Lung (tissue), 17 donors: ENCODE measurements at places on chromosomes 1 and 21. TPM values are rescaled to one million over a fixed set of nuclear protein-coding genes. Genes with fewer than 3 reads are reported as not detected.

DNA sequence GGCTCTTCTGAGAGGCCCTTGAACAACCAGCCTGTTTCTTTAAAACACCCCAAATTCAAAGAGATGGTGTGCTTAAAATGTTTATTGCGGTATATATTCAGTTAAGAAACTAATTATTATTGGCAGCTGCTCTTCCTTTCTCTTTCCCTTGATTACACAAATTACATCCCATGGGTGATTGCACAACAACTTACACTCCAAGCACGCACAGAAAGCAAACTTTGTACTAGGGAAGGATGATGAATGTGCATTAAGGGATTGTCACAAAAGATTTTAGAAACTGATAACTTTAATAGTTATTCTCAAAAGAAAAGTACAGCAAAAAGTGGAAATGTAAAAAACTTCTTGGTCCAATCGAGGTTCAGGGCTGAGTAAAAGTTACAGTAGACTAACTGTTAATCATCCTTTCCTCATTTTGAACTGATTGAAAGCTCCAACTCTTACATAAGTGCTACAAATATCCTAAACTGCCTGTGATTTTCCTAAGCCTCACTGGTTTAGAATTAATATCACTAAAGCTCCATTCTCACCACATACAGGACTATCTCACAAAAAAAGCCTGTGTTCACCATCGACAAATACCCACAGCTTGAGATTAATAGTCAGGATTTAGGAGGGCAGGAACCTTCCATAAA is 153.4 kb downstream of the TTLL7 start:
- DNase-seq: no peak

GRCh38 chr1:177669161-177669560 is 300.7 kb downstream of the SEC16B start:
- DNase-seq: no peak

DNA sequence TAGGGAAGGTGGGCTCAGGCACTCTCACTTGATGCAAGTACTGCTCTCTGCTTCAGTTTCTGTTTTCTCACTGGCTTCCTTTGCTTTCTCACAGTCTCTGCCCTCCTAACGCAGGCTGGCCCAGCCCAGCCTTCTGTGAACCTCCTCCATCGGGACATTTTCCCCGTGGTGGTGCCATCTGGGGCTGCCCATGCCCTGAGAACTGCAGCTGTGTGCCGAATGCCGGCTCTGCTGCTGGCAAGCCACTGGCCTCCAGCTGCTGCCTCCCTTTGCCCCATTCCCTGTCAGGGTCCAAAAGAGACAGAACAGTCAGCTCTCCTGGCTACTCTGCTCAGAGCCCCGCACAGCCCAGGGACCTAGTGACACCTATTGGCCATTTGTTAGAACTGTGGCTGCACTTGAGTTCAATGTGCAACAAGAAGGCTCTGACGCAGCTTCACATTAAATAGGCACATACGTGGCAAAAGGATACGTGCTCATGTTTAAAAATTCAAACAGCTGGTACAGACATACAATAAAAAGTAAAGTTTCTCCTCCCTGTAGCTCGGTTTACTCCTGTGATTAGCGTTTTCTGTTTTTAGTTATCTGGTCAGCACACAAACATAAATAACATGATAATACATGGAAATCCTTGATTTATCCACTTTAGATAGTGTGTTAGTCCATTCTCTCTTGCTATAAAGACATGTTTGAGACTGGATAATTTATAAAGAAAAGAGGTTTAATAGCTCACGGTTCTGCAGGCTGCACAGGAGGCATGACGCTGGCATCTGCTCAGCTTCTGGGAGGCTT is 46.6 kb downstream of the FCRL5 start:
- DNase-seq: peak; percentile 58

DNA sequence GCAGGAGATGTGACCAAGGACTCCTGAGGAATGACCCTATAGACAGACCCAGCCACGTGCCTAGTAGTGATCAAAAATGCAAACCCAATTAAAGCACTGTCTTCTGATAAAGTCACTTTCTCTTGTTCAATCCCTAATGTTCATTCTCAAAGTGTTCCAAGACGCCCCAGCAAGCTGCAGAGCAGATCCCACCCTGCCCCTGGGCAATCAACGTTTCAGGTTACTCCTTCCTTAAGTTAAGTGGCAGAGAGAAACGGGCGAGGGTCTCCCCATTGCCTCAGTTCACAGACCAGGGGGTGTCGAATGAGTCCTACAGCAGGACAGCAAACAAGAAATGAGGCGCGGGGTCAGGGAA is 699 bp upstream of the RGS2 start:
- peak; percentile 15 for DNase-seq

DNA sequence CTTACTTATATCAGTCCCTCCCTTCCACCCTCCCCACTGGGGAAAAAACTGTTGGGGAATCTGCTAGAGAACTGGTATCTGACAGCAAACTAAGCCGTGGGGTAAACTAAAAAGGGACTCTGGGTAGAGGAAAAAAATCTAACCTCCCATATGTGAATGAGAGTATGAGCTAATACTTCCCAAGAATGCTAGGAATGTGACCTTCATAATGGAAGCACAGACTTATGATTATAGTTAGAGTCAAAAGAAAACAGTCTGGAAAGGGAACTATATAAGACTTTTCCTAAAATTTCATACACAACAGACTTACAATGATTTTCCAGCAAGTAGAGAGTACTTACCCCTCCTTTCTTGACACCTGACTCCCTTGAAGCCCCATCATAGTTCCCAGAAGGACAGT is 23.0 kb upstream of the RBBP5 start:
- DNase-seq: peak; percentile 55

- no peak for DNase-seq
Measured at GRCh38 chr1:2824999-2825398, 23.5 kb upstream of the TTC34 start.

GRCh38 chr1:80003250-80003649 is 996.7 kb upstream of the ADGRL4 start:
- DNase-seq: no peak

GRCh38 chr1:53343831-53344668 is 16.2 kb upstream of the LRP8 start:
- no peak for DNase-seq

DNA sequence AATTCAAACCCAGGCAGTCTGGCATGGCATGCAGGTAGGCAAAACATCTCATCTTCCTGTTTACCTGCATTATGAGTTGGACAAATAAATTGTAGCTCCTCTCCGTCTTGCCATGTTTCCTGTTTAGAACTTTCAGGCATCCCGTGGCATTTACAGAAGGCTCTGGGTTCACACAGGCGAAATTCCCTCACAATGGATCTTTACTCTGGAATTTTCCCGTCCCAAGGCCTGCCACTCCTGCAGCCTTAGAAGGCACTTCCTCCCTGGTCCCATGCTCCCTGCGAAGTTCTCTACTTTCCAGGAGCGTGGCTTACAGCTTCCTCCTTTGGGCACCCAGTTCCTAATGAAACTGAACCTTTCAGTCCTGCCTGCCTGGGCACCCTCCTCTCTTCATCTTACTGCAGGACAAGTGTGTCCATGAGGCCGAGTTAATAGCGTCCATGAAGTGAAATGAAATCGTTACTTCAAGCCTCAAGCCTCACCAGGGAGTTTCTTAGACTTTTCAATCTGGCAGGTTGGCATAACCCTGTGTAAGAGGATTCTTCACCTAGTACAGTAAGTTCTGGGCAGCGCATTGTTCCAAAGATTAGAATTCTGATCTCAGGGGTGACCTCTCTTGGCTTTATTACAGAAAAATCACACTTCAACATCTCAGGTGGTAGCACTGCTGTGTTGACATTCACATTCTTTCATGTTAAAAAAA is 36.8 kb upstream of the AHCYL1 start:
- DNase-seq: peak; percentile 19

GRCh38 chr1:54396261-54396933 is 9.8 kb downstream of the SSBP3 start:
- no peak for DNase-seq

- peak; percentile 79 for DNase-seq
Measured at GRCh38 chr1:26784023-26784871, 3.5 kb upstream of the PIGV start.

GRCh38 chr1:207089627-207090355 is 1.1 kb downstream of the C4BPB start:
- no peak for DNase-seq

DNA sequence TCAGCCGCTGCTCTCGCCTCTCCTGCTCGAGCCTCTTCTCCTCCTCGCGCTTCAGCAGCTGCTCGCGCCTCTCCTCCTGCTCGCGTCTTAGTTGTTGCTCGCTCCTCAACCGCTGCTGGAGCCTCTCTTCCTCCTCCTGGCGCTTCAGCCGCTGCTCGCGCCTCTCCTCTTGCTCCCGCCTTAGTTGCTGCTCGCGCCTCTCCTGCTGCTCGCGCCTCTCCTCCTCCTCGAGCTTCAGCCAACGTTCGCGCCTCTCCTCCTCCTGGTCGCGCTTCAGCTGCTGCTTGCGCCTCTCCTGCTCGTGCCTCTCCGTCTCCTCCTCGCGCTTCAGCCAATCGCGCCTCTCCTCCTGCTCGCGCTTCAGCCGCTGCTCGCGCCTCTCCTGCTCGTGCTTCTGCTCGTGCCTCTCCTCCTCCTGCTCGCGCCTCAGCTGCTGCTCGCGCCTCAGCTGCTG is 3.7 kb downstream of the TCHH start:
- peak; percentile 58 for DNase-seq

GRCh38 chr1:10815858-10816195 is 19.4 kb upstream of the CASZ1 start:
- no peak for DNase-seq

DNA sequence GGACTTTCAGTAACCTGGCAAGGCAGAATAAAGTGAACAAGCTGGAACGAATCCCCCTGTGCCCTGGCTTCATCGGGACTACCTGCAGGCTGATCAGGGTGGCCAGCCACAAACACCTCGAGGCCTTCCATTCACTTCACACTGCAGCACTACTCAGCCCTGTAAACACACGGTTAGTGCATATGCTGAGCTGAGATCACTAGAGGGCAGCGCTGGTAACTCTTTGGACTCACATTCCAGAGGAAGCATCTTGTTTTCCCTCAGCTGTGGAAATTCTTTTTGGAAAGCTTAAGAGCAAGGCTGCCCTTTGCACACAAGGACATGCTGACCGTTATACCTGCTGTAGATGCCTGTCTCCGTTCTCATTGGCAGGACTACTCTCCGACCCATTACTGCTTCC is 32.1 kb downstream of the PCSK9 start:
- DNase-seq: no peak

GRCh38 chr1:55700359-55701130 is 485.4 kb upstream of the USP24 start:
- no peak for DNase-seq

- no peak for DNase-seq
Measured at GRCh38 chr1:172895050-172895460, 155.7 kb downstream of the TNFSF18 start.

DNA sequence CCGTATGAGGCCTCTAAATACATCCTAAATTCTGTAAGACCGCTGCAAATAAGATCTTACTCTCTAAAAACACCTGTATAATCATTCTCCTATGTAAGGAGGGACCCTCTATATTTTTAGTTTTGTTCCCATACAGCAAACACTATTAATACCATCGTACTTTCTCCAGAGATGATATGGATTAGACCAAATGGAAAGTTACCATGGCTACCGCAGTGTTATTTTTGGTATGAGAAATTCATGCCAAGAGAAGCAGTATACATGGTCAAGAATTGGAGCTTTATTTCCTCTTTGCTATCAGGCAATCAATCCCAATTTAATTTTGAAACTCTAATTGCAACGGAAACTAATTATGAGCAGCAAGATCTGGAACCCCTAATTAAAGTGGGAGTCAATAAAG is 70.0 kb downstream of the BCAR3 start:
- DNase-seq: no peak

- DNase-seq: no peak
Measured at GRCh38 chr1:228434689-228435088, 18.0 kb upstream of the TRIM17 start.

DNA sequence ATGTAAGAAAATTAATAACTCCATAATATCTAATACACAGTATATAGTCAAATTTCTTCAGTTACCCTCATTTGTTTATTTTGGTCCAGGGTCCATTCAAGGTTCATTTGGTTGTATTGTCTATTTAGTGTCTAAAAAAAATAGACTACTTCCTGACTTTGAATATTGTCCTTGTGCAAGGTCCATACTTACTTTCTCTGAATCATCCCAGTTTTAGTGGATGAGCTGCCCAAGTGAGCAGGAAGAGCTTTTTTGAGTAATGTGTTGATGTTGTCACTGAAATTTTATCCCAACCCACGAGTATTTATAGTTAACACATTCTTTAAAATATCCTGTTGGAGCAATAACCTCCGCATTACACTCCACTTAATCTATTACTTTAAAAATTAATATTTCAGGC is 45.6 kb upstream of the FASLG start:
- no peak for DNase-seq

DNA sequence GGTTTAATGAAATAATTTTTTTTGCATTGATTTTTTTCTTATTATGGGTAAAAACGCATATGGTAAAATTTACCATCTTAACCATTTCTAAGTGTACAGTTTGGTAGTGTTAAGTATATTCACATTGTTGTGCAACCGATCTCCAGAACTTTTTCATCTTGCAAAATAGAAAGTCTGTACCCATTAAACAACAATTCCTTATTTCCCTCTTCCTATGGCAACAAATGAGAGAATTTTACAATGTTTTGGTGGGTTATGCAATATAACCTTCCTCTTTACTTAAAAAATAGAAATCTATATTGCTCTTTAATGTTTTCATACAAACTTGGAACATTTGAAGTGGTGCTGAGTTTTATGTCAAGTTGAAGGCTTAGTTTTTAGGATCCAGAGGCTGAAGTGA is 26.6 kb downstream of the MAP3K7CL start:
- DNase-seq: no peak

- DNase-seq: no peak
Measured at GRCh38 chr1:223792046-223792445, 53.7 kb downstream of the TP53BP2 start.

L1TD1 gene
- 0.46 TPM for total RNA-seq

MXRA8 gene
- total RNA-seq: 68.9 TPM

CHIT1 gene
- 0.89 TPM for total RNA-seq

ALX3 gene
- total RNA-seq: not detected

CNR2 gene
- total RNA-seq: 0.46 TPM

CDC20 gene
- total RNA-seq: 6.1 TPM

ZNF648 gene
- total RNA-seq: 0.20 TPM

CYB5RL gene
- total RNA-seq: 9.0 TPM

ZBED6 gene
- 21.8 TPM for total RNA-seq

PFKL gene
- 129 TPM for total RNA-seq

RHOU gene
- total RNA-seq: 40.1 TPM

CD53 gene
- 118 TPM for total RNA-seq

SLAMF8 gene
- total RNA-seq: 40.7 TPM

TEX50 gene
- not detected for total RNA-seq

MTARC2 gene
- 42.9 TPM for total RNA-seq
